ENCODE measurements at places on chromosomes 11 and 22.
A peak's percentile ranks its signal among the peaks of the same experiment; 100 is the strongest.

GRCh38 chr11:45922425-45923082 lies at the start of gene LARGE2:
TSS of gene LARGE2 (plus strand) at chr11:45922656. CDS start at chr11:45922883, 227 bp downstream.
- peak within 1 kb of the TSS; percentile 16 for H3K27ac ChIP-seq
- no peaks in the 10 kb centered on the region for H3K36me3 ChIP-seq
- peak; percentile 26 for DNase-seq
- peak within 1 kb of the TSS; percentile 28 for H3K4me3 ChIP-seq

- no peak overlapping the region for H3K27ac ChIP-seq
- DNase-seq = no peak
- H3K4me1 ChIP-seq = no peaks in the 10 kb centered on the region
- H3K27me3 ChIP-seq = no peaks in the 10 kb centered on the region
These were observed 133.4 kb downstream of the DCDC1 start for GRCh38 chr11:31236143-31236542.

DNA sequence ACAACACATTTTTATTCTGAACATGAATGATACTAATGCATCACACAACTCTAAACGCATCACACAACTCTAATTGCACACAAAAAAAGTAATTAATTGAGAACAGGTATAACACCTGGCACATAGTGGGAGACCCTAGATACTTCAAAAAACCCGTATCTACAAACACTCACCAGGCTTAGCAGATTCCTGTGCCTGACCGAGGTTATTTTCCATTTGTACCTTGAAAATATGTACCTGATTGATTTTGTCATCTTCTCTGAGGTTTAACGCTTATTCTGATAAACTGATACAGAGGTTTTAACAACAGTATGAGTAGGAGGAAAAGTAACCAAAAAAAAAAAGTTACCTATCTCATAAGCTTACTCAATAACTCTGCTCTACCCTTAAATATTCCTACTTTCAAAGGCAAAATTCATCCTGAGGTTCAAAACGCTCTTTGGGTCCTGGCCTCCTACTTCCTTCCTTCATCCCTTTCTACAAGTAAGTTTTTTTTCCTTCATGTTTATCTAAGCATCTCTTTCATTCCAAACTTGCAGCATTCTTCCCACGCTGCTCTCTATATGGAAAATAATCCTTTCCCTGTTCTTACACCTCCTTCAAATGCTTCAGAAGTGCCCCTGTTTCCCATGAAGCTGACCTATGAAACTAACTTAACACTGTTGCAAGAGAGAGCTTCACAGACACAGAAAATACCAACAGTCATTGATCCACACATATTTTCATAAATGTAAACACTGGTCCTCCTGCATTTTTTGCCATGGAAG lies 73.3 kb downstream of the ETS1 start:
- peaks cover 43% of the 10 kb centered on the region for H3K36me3 ChIP-seq
- peaks cover 61% of the 10 kb centered on the region for H3K4me1 ChIP-seq
- no peak overlapping the region for H3K27ac ChIP-seq
- H3K4me3 ChIP-seq = peak overlapping the region; percentile 97

GRCh38 chr11:41435531-41435930 lies 23.9 kb downstream of the LRRC4C start:
- DNase-seq = no peak
- H3K4me3 ChIP-seq = no peak overlapping the region
- H3K27ac ChIP-seq = no peak overlapping the region

DNA sequence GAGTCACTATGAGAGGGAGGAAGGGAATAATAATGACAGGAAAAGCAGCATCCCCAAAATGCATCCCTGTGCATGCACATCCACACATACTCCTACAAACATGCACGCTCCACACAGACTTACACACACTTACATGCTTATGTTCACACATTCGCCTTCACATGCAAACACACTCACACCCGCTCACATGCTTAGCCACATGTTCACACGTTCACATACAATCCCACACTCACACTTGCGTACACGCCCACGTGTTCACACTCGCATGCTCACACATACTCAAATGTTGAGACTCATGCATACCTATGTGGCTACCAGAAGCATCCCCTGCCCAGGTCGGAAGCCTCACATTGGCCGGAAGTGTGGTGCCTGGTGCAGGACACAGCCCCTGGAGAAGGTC lies 372.1 kb downstream of the MN1 start:
- H3K27me3 ChIP-seq = no peaks in the 10 kb centered on the region
- H3K36me3 ChIP-seq = no peaks in the 10 kb centered on the region
- DNase-seq = no peak
- no peak overlapping the region for H3K4me3 ChIP-seq
- no peaks in the 10 kb centered on the region for H3K4me1 ChIP-seq
- no peak overlapping the region for H3K27ac ChIP-seq

GRCh38 chr11:2779981-2780849 lies 80.4 kb upstream of the KCNQ1OT1 start:
- DNase-seq = peak; percentile 42
- H3K36me3 ChIP-seq = no peaks in the 10 kb centered on the region
- H3K27ac ChIP-seq = peak overlapping the region; percentile 69
- H3K27me3 ChIP-seq = no peaks in the 10 kb centered on the region
- no peak overlapping the region for H3K4me3 ChIP-seq

DNA sequence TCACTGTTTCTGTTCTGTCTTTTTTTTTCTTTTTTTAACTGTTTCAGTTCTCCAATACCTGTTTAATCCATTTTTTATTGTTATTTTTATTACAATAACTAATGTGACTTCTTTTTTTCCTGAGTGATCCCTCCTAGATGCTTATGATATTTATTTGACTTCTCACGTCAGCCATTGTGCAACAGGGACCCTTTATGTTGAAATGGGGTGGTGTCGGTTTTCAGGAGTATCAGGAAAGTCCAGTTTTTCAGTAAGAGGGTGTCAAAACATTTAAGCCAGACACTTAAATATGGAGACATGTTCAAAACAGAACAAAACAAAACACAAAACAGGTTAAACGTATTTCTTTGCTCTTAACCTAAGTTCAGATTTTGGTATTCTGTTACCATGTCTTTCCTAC lies 418.8 kb downstream of the DYNC2H1 start:
- no peak overlapping the region for H3K27ac ChIP-seq
- no peak overlapping the region for H3K4me3 ChIP-seq
- DNase-seq = no peak
- H3K4me1 ChIP-seq = no peaks in the 10 kb centered on the region

GRCh38 chr11:66318600-66318970 lies 1.7 kb upstream of the CD248 start:
- peak overlapping the region; percentile 73 for H3K27ac ChIP-seq
- H3K4me3 ChIP-seq = peak overlapping the region; percentile 54

- H3K27ac ChIP-seq = peak overlapping the region; percentile 21
- H3K4me3 ChIP-seq = no peak overlapping the region
- no peak for DNase-seq
- no peaks in the 10 kb centered on the region for H3K4me1 ChIP-seq
These were observed 6.7 kb downstream of the KCNE3 start for GRCh38 chr11:74460481-74461154.

- no peak for DNase-seq
- no peak overlapping the region for H3K4me3 ChIP-seq
These were observed 53.1 kb upstream of the CEP295 start for GRCh38 chr11:93608364-93608763.

DNA sequence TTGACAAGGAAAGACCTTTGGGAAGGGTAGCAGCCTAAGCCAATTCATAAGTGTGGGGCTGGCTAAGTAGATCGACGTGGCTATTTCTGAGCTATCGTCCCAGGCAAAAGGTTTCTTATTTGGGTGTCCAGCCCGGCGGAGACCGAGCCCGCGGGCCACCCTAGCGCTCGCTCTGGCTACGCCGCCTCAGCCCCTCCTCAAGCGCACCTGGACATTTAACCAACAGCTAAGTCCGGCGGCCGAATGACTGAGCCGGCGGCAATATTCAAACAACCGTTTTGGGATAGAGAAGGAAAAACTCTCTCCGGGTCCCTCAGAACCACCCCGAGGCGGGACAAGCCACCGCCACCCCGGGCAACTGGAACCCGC lies 457 bp downstream of the RNF141 start:
- H3K4me1 ChIP-seq = peaks cover 15% of the 10 kb centered on the region
- DNase-seq = no peak
- H3K27me3 ChIP-seq = no peaks in the 10 kb centered on the region
- peak overlapping the region; percentile 80 for H3K27ac ChIP-seq
- peak overlapping the region; percentile 76 for H3K4me3 ChIP-seq

GRCh38 chr11:65445604-65446445 lies 23.2 kb downstream of the NEAT1 start:
- H3K4me3 ChIP-seq = no peak overlapping the region
- peaks cover 12% of the 10 kb centered on the region for H3K36me3 ChIP-seq
- H3K27me3 ChIP-seq = no peaks in the 10 kb centered on the region
- H3K4me1 ChIP-seq = peaks cover 9% of the 10 kb centered on the region
- DNase-seq = no peak

DNA sequence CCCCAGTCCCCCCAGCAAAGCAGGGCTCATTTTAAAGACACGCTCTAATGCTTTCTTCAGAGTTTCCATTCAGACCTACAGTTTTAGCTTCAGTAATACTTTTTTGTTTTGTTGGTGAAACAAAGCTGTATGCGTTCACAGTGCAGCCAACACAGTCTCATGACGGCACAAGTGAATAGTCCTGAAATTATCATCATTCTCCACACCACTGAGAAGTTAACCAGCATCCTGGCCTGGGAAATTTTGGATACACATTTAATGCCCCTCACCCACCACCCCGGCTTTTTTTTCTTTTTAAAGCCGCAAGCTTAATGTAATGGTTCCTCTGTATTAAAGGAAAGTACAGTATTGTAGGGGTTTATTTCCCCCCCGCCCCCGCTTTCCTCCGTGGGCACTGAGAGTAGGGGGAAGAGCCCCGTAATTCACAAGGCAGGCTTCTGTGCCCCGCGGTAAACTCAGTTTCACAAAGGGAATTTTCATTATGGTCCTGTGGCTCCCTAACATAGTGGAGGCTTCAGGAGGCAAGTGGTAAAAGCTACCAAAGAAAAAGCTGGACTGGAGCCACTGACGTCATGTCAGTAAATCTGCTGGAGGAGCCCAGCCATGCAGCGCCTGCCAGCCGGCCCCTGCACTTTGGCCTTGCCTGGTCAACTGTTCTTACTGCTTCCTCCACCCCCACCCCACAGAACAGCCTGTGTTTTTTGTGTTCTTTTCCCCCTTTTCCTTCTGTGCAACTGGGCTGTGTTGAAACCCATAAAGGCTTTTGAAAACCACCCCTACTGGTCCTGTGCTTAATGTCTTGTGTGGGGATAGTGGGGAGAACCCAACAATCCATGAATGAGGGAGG lies 18.2 kb downstream of the TEAD1 start:
- DNase-seq = no peak
- H3K4me1 ChIP-seq = no peaks in the 10 kb centered on the region
- H3K27ac ChIP-seq = no peak overlapping the region
- no peak overlapping the region for H3K4me3 ChIP-seq
- H3K36me3 ChIP-seq = no peaks in the 10 kb centered on the region
- H3K27me3 ChIP-seq = peaks cover 8% of the 10 kb centered on the region

- H3K27me3 ChIP-seq = no peaks in the 10 kb centered on the region
- no peak overlapping the region for H3K27ac ChIP-seq
- no peak for DNase-seq
- H3K36me3 ChIP-seq = no peaks in the 10 kb centered on the region
- no peaks in the 10 kb centered on the region for H3K4me1 ChIP-seq
These were observed 466.3 kb upstream of the ARHGAP42 start for GRCh38 chr11:100220801-100221200.

GRCh38 chr22:41351011-41351410 lies 30.7 kb upstream of the TEF start:
- no peak overlapping the region for H3K4me3 ChIP-seq
- H3K36me3 ChIP-seq = peaks cover 50% of the 10 kb centered on the region
- H3K27me3 ChIP-seq = no peaks in the 10 kb centered on the region
- no peaks in the 10 kb centered on the region for H3K4me1 ChIP-seq
- no peak overlapping the region for H3K27ac ChIP-seq

- H3K4me3 ChIP-seq = no peak overlapping the region
- DNase-seq = no peak
- no peaks in the 10 kb centered on the region for H3K36me3 ChIP-seq
- H3K4me1 ChIP-seq = no peaks in the 10 kb centered on the region
- no peaks in the 10 kb centered on the region for H3K27me3 ChIP-seq
These were observed 65.2 kb downstream of the FBXO7 start for GRCh38 chr22:32539631-32540421.

GRCh38 chr11:130161441-130162145 lies 2.0 kb downstream of the ST14 start:
- no peaks in the 10 kb centered on the region for H3K36me3 ChIP-seq
- no peak for DNase-seq
- H3K4me1 ChIP-seq = no peaks in the 10 kb centered on the region
- H3K4me3 ChIP-seq = no peak overlapping the region
- no peak overlapping the region for H3K27ac ChIP-seq
- H3K27me3 ChIP-seq = peaks cover 10% of the 10 kb centered on the region

- H3K4me1 ChIP-seq = no peaks in the 10 kb centered on the region
- H3K4me3 ChIP-seq = no peak overlapping the region
- no peaks in the 10 kb centered on the region for H3K36me3 ChIP-seq
- no peak overlapping the region for H3K27ac ChIP-seq
These were observed 703.3 kb upstream of the CCDC179 start for GRCh38 chr11:23563591-23563990.

GRCh38 chr22:44307509-44308169 lies 5.1 kb downstream of the SHISAL1 start:
- no peak for DNase-seq
- H3K27ac ChIP-seq = no peak overlapping the region
- H3K4me3 ChIP-seq = no peak overlapping the region
- H3K4me1 ChIP-seq = no peaks in the 10 kb centered on the region
- no peaks in the 10 kb centered on the region for H3K27me3 ChIP-seq
- no peaks in the 10 kb centered on the region for H3K36me3 ChIP-seq

DNA sequence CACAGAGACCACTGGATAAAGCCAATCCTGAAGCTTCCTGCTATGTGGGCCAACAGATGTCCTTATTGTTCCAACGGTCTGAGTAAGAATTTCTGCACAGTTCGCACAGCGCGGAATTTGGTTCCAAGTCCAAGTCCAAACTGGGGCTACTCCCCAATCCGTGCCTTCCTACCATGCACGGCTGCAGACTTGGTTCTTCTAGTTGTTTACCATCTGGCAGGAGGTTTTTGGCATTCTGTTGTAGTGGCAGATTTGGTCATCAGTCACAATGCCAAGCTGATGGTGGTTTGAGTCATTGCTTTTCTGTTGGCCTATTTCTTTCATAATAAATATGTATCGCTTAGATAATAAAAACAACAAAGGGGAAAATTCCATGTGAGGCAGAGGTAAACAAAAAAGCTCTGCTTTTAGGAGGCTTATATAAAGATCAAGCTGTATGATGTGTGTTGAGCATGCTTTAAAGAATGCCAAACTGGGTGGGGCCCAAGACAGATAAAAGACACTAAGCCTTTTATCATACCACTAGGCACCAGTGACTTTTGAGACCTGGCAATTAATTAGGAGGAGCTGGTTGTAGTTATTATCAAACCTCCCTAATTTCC lies 52.5 kb upstream of the SYN3 start:
- DNase-seq = no peak
- H3K36me3 ChIP-seq = no peaks in the 10 kb centered on the region
- no peak overlapping the region for H3K4me3 ChIP-seq
- H3K4me1 ChIP-seq = no peaks in the 10 kb centered on the region
- H3K27me3 ChIP-seq = no peaks in the 10 kb centered on the region
